ENCODE measurements at places on chromosomes 1 and 21. TPM values are rescaled to one million over a fixed set of nuclear protein-coding genes. Genes with fewer than 3 reads are reported as not detected.

GRCh38 chr1:51313268-51313852 is 17.0 kb downstream of the TTC39A start:
- no peaks in the 10 kb centered on the region for H3K36me3 ChIP-seq
- H3K4me1 ChIP-seq: no peaks in the 10 kb centered on the region
- DNase-seq: no peak
- H3K4me3 ChIP-seq: no peak overlapping the region
- no peaks in the 10 kb centered on the region for H3K27me3 ChIP-seq

DNA sequence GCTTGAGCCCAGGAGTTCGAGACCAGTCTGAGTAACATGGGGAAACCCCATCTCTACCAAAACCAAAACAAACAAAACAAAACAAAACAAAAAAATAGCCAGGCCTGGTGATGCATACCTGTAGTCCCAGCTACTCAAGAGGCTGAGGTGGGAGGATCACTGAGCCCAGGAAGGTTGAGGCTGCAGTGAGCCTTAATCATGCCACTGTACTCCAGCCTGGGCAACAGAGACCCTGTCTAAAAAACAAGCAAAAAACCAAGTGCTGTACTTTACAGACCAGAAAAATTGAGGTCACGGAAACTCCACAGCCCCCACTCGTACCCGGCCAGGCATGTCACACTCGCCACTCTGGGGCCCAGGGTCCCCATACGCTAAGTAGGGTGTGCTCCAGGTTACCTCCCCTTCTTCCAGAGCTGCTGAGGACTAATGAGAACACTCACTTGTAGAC is 22.9 kb downstream of the ATP2B4 start:
- DNase-seq: no peak
- H3K4me3 ChIP-seq: peak overlapping the region; percentile 39
- no peaks in the 10 kb centered on the region for H3K27me3 ChIP-seq

GRCh38 chr1:63861052-63861691 is 87.4 kb downstream of the ROR1 start:
- peak; percentile 75 for DNase-seq
- peaks cover 38% of the 10 kb centered on the region for H3K4me1 ChIP-seq
- peak overlapping the region; percentile 31 for H3K27ac ChIP-seq
- no peaks in the 10 kb centered on the region for H3K27me3 ChIP-seq

GRCh38 chr1:226135059-226135651 is 51.4 kb downstream of the ACBD3 start:
- no peak overlapping the region for H3K27ac ChIP-seq
- no peaks in the 10 kb centered on the region for H3K36me3 ChIP-seq
- H3K4me3 ChIP-seq: no peak overlapping the region
- peak; percentile 77 for DNase-seq
- peaks cover 17% of the 10 kb centered on the region for H3K4me1 ChIP-seq
- H3K27me3 ChIP-seq: no peaks in the 10 kb centered on the region

- no peak for DNase-seq
- H3K4me3 ChIP-seq: no peak overlapping the region
- H3K4me1 ChIP-seq: no peaks in the 10 kb centered on the region
- H3K27ac ChIP-seq: no peak overlapping the region
- H3K36me3 ChIP-seq: no peaks in the 10 kb centered on the region
Observed at GRCh38 chr1:26537951-26538352, 8.4 kb downstream of the RPS6KA1 start.

DNA sequence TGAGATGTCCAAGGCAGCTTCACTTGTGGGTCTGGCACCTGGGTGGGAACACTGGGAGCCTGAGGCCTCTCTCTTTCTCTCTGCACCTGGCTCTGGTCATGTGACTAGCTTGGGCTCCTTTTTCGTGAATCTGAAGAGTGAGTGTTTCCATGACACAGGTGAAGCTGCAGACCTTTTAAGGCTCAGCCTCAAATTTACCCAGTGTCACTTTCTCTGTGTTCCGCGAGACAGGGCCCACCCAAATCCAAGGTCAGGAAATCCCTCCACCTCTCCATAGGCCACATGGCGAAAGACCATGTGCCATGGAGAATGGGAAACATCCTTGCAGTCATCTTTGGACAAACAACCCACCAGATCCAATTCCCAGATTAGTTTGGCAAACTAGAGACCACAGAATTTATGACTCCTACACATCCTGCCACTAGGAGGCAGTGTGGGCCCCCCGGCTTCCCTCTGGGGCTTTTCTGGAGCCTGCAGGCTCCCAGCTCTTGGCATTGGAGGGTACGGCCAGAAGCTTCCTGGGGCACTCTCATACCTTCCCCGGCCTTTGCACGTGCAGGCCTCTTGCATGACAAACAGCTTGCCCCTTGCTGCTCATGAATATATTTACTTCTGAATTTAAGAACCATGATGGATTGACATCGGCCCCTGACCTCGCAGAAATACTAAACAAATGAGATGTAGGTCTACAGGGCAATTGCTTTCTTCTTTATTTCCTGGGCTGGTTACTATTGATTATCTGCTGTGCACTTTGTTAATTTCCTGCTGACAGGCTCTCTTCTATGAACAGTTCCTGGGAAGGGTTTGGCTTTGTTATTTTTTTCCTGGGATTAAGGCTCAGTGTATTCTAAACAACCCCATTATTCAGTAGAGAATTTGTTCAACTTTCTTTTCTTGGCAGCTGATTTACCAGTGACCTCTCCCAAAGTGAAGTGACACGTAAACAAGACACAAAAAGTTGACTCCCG is 180.7 kb downstream of the KAZN start:
- no peak for DNase-seq
- no peaks in the 10 kb centered on the region for H3K4me1 ChIP-seq
- H3K27ac ChIP-seq: no peak overlapping the region
- no peak overlapping the region for H3K4me3 ChIP-seq
- no peaks in the 10 kb centered on the region for H3K27me3 ChIP-seq
- no peaks in the 10 kb centered on the region for H3K36me3 ChIP-seq

The FAM131C gene
- polyA plus RNA-seq: not detected

Measured in sigmoid colon (tissue), 7 donors.